NCI-H1930 (cell line): ENCODE measurements at places on chromosomes 7 and 10.

DNA sequence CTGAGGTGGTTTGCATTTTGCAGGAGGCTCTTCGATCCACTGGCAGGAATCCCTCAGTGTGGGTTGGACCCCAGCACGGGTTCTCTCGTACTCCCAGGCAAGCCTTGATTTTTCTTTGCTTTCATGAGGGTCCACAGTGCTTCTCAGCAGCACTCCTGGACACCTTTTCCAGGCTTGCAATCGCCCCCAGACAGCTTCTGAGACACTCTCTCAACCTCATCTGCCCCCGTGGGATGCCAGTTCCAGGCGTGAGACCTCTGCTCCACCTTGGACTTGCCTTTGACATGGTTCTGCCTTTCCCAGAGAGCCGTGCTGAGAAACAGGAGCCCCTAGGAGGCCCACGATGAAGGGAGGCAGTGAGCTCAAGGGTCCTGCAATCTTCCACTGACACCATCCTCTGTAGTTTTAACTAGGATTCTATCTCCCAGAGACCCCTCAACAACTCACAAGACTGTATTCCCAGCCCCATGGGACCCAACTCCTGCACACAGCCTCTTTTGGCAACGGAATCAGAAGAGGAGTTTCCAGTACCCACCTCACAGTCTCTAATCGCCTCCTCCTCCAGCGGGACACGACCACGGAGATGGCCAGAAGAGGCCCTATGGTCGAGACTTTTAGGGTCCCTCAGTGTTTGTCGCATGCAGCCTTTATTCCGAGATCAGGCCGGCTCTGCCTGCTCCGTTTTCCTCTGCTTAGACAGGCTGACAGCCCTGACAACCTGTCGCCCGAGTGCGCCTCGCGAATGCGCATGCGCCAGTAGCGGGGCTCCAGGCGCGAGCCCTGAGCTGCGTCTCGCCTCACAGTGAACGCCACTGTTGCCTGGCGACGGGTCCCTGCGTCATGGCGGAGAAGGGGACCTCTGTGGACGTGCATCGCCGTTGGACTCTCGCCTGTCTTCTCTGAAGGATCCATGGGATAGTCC lies 26.0 kb upstream of the ZNF273 start:
- peak; percentile 84 for DNase-seq

DNA sequence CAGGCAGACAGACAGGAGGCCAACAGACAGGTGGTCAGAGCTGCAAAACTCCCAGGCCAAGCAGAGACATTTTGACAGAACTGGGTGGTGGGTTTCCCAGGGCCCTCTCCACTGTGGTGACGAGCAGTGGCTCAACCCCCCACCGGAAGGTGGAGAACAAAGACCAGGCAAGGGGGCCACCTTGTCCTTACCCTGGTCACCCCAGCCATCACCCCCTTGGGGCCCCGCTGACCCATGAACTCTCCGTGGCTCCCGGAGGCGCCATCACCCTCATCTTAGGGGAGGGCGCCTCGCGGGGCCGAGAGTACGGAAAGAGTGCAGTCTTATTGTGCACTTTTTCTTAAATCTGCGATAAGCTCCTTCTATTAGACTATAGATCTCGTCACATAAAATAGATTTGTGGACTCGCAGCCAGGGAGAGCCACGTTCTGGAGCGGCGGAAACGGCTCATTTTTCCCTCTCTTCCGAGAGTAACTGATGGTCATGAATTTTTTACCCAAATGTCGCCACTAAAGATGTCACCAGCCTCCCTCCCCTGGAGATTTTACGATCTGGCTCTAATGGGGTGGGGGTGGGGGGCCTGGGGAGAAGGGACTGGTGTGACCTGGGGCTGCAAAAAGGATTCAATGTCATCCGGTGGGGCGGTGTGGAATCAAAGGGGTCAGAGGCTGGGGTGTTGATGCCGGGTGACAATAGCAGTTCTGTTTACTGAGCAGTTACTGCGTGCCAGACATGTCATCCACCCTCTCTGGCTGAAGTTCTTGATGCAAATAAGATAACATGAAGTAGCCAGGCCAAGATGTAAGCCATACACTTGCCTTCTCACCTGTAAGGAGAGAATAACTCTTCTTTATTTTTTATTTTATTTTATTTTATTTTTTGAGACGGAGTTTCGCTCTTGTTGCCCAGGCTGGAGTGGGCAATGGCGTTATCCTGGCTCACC lies 71.1 kb upstream of the MYL10 start:
- DNase-seq: no peak

DNA sequence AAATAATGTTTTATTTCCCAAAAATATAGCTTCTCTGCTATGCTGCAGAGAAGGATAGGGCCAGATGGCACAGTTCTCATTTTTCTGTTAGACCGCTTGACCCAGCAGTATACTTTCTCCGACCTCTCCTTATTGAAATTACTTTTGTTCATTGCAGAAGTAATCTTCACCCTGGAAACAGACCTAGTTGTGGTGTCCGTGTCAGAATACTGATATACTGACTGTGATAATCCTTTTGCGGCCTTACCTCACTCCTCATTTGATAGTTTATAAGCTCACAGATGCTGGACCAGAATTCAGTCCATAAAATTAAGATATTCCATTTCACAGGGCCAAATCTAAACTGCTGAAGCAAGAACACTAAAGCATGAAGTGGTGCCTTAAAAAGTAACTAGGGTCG lies 260.6 kb upstream of the DKK1 start:
- DNase-seq: no peak

GRCh38 chr10:113666682-113667252 lies 2.9 kb upstream of the NRAP start:
- no peak for DNase-seq

GRCh38 chr7:14507617-14508016 lies 394.9 kb downstream of the DGKB start:
- DNase-seq: no peak

- DNase-seq: no peak
Measured at GRCh38 chr10:130212746-130213145, 76.6 kb downstream of the GLRX3 start.
